Activated CD4-positive, CD25-positive, alpha-beta regulatory T cell (primary cell): ENCODE measurements at places on chromosomes 4 and X.

DNA sequence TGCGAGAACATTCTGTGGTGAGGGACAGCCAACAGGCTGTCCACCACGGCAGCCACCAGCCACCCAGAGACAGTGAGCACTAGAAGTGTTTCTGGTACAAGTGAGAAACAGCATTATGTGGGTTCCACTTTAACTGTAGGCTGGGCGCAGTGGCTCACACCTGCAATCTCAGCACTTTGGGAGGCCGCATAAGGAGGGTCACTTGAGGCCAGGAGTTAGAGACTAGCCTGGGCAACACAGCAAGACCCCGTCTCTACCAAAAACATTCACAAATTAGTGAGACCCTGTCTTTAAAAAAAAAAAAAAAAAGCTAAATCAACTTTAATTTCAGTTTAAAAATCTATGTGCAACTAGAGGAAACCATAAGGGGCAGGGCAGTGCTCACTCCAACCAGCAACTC is 20.6 kb downstream of the FAM53A start:
- DNase-seq = no peak

DNA sequence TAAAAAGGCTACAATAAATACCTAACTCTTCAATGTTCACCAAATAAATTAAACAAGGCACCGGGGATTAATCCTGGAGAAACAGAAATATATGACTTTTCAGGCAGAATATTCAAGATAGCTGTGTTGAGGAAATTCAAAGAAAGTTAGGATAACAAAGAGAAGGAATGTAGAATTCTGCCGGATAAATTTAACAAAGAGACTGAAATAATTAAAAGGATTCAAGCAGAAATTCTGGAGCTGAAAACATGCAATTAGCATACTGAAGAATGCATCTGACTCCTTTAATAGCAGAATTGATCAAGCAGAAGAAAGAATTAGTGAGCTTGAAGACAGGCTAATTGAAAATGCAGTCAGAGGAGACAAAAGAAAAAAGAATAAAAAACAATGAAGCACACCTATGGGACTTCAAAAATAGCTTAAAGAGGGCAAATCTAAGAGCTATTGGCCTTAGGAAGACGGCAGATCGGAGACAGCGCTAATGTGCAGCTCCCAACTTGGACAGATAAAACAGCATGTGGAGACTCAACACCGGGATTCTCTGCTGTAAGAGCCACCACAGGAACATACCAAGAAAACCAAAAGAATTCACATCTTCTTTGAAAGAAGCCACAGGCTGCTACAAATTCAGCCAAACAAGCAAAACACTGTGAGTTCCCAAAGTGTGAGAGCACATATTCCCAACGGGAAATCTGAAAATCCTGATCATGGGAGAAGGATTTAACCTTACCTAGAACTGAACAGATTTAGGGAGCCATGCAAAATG is 1290.9 kb downstream of the PCDH18 start:
- no peak for DNase-seq

GRCh38 chrX:30618160-30618765 is 35.0 kb upstream of the GK start:
- no peak for DNase-seq

DNA sequence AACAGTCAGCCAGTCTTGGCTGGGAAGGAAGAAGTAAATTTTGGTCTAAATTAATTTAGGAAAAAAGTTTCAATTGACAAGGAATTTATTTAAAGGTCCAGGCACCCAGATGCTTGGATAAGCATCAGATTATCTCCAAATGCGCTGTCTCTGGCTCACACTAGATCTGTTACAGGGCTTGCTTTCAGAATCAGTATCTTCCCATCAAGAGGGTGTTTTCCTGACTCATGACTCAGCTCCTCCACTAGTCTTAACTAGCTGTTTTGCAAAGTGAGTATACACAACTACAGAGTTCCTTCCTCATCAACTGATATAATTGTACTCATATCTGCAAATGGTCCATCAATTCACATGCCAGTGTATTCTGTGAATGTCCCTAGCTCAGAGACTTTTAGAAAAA is 482.1 kb upstream of the CPEB2 start:
- DNase-seq = no peak
